ENCODE measurements at places on chromosomes 2 and 18.

DNA sequence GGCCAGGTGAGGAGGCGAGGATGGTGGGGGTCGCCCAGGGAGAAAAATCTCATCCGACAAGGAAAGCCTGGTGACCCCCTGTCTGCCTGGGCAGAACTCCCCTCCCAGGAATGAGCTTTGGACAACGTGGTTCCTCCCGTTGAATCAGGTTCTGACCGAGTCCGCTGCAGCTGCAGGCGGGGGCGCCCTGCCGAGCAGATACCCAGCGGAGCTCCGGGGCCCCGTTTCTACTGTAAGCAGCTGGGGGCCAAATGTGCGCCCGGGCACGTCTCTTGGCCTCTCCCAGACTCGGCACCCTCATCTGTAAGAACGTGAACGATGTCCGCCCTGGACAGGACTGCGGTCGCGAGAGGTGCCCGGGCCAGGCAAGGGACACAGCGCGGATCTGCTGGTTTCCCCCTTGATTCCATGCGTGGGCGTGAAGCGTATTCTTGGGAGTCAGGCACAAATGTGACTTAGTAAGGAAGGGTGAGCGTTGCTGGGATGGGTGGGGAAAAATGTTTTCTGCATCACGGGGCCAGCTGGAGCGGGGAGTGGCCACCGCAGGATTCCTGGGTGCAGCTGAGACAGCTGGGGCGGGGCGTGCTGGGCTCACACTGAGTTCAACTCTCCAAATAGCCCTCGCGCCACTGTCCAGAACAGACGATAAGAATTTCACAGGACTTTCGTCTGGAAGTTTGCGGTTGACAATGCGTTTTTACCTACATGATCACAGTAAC, 20.2 kb upstream of the TUBB6 start:
- DNase-seq = peak; percentile 98

DNA sequence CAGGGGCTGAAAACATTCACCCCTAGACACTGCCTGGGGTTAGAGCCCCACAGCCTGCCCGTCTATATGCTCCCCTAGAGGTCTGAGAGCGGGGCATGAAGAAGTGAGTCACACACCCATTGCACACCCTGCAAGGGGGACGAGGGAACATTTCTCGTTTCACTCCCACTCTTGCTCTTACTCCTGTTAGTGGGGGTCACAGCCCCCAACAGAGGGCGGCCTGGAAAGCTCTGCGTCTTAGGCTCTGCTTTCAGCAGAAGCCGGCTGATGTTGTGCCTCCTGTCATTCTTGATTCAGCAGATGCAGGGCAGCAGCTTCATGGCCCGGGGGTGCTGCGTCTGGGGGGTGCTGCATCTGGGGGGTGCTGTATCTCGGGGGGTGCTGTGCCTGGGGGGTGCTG, 141.3 kb downstream of the ASB1 start:
- DNase-seq = no peak

DNA sequence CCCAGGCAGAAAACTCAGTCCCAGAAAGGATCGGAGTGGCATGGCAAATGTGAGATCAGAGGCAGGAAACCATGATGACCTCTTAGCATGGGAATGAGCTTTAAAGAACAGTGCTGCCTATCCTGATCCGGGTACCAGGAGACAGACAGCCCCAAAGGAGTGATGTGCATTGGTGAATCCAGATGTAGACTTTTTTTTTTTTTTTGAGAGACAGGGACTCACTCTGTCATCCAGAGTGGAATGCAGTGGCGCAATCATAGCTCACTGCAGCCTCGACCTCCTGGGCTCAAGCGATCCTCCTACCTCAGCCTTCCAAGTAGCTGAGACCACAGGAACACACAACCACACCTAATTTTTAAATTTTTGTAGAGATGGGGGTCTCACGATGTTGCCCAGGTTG, 122.7 kb downstream of the VAPA start:
- DNase-seq = no peak

DNA sequence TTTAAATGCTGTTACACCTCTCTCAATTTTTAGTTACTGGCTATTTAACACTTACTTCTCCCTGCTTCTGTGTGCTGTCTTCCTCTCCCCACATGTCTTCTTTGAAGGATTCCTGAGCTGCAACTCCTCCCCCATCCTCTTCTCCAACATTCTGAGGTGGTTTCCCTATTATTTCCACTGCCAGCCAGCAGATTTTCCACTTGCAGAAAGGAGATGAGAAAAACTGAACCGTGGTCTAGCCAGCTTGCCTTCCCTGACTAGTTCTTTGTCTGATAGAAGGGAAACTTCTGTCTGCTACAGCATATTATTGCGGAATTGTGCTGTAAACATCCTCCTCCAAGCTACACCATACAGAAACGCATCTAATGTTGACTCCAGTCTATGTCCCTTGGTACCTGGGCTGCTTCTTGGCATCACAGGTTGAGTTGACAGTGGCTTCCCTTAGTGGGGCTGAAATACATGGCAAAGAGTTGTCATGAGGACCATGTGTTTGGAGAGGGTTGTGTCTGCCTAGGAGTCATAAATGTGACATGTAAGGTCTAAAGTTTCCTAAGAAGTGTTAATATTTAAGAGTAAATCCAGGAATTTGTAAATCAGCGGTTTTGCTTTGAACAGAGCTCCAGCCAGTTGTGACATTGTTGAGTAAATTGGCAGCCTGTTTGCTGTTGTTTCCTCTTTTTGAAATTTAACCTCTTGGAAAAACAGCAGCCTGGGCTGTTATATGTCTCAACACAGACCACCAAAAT, 68.3 kb upstream of the RND3 start:
- DNase-seq = no peak

- no peak for DNase-seq
These were observed 2.0 kb upstream of the DSEL start for GRCh38 chr18:67518566-67518965.

- peak; percentile 18 for DNase-seq
These were observed 179.0 kb downstream of the TRABD2A start for GRCh38 chr2:84701880-84702279.

DNA sequence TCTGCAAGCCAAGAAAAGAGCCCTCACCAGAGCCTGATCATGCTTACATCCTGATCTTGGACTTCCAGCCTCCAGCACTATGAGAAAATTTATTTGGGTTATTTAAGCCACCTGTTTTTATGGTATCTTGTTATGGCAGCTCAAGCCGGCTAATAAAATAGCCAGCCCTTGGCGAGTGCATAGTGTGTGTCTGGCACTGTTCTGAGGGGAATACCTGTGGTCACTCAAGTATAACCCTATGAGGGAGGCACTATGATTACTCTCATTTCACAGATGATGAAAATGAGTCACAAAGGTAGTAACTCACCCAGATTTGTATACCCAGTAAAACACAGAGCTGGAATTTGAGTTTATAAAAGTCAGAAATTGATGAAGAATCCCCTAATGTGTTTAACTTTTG, 556.9 kb upstream of the SETBP1 start:
- no peak for DNase-seq

- DNase-seq = no peak
These were observed 168.2 kb downstream of the GALNT1 start for GRCh38 chr18:35749701-35750100.

- DNase-seq = no peak
These were observed 941 bp upstream of the SGO2 start for GRCh38 chr2:200525066-200525465.

GRCh38 chr2:116545286-116546068, 1269.0 kb upstream of the DDX18 start:
- DNase-seq = no peak

DNA sequence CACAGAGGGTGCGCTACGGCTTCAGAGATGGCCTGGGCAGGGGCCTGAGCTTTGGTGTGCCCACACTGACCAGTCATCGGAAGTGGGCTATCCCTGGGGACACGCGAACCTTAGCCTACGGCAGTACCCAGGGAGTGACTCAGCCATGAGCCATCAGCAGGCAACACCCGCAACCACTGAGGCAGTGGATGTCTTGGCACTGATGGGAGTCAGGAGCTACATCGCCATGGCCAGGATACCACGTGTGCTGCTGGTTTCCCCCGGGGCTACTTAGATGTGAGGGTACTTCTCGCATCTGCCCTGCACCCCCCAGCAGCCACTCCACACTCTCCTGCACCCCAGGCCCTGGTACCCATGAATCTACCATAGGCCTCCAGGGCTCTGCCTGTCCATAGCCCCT, 12.8 kb upstream of the HPCAL1 start:
- DNase-seq = peak; percentile 49

GRCh38 chr2:9910699-9911098, 40.8 kb upstream of the GRHL1 start:
- DNase-seq = no peak

GRCh38 chr18:78993014-78993926, 13.7 kb downstream of the SALL3 start:
- no peak for DNase-seq

DNA sequence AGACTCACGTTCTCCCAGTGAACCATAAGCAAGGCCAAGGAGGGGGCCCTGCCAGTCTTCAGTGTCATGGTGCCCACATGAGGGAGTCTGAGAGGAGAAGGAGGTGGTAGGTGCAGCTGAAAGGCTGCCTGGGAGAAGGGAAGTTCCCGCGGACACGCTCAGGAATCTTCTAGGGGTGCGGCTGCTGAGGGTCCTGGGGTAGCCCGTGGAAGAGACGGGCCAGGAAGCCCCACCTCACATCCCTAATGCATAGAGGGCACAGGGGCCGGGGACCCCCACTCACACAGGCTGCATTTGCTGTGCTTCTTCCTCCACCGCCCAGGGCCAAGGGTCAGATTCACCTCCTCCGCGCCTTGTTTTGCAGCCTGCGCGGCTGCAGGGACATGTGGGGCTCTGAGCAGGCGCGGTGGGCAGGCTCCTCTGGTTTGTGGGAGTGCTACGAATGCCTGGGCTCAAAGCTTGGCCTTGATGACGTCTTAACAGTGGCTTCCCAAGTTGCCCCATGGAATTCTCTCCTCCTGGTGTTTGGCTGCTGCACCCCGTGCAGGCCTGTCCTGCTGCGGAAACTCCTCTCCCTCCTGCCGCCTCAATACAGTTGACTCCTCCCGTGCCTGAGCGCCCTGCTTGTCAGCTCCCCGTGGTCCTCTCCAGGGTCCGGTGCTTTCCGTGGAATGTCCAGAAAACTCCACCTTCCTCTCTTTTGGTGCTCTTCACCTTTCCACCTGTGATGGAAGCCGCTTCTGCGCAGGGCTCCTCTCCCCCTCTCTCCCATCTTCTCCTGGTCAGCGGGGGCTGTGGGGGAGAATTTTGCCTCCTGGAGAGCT, 95.7 kb downstream of the VAPA start:
- no peak for DNase-seq

GRCh38 chr2:8543060-8543382, 138.8 kb upstream of the ID2 start:
- no peak for DNase-seq

- peak; percentile 38 for DNase-seq
These were observed 5.9 kb upstream of the NARS1 start for GRCh38 chr18:57627488-57627887.

GRCh38 chr2:36915627-36916026, 50.7 kb downstream of the STRN start:
- DNase-seq = no peak

DNA sequence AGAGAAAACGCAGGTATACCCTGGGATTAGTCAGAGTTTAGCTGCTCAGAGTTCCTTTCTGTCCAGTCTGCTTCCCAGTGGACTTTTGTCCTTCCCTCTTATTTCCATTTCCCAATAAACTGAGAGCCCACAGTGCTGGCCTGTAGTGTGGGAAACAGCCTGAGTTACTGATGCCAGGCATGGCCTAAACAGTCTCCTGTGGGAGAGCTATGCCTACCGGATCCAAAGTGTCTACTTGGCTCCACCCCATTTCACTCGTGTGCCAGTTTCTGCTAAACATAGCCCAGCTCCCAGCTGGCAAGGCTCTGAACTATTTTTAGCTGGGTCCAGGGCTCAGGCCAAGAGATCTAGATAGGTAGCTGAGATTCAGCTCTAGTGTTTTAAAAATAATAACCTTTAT, 15.6 kb upstream of the PPP1CB start:
- DNase-seq = no peak

GRCh38 chr2:222912117-222912516, 51.3 kb downstream of the ACSL3 start:
- DNase-seq = no peak

- peak; percentile 35 for DNase-seq
These were observed 101.4 kb downstream of the CDH2 start for GRCh38 chr18:28075501-28075900.

DNA sequence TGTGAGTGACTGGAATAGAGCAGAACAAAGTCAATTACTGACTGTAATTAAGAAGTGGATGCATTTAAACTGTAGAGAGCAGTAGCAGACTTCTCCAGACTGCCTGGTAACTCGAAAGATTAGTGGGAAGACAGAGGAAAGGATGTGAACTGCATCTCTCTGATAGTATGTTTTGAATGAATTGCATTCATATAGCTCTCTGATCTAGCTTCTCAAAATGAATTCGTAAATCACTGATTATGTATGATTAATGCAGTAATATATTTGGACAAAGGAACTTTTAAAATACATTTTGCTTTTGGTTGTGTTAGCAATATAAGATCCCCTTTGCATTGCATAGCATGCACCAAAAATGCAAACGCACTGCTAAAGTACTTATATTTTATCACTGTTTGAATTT, 304.0 kb downstream of the ARHGAP15 start:
- no peak for DNase-seq

DNA sequence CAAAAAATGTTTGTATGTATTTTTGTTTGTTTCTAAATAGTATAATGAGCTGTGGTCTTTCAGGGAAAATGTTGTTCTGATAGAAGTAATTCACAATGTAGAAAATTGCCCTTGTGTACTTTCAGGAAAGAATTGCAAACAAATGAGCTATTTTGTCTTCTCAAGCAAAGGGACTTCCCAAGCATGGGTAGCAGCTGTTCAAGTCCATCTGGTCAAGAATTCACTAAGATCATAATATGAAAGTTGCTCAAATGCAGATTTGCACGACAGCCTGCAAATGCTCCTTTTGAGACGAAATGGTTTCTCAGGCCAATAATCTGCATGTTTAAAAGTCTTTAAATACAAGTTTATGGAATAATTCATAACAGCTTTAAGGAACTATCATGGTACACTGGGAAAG, 51.9 kb upstream of the HNMT start:
- no peak for DNase-seq

- DNase-seq = no peak
These were observed 14.4 kb upstream of the BIN1 start for GRCh38 chr2:127121353-127121752.
